Adrenal gland (tissue), 19 donors: ENCODE measurements at places on chromosomes 7 and 10. TPM values are rescaled to one million over a fixed set of nuclear protein-coding genes. Genes with fewer than 3 reads are reported as not detected.

CRHR2 gene
- not detected for total RNA-seq

GIMAP4 gene
- total RNA-seq, result 47.3 TPM

DNA sequence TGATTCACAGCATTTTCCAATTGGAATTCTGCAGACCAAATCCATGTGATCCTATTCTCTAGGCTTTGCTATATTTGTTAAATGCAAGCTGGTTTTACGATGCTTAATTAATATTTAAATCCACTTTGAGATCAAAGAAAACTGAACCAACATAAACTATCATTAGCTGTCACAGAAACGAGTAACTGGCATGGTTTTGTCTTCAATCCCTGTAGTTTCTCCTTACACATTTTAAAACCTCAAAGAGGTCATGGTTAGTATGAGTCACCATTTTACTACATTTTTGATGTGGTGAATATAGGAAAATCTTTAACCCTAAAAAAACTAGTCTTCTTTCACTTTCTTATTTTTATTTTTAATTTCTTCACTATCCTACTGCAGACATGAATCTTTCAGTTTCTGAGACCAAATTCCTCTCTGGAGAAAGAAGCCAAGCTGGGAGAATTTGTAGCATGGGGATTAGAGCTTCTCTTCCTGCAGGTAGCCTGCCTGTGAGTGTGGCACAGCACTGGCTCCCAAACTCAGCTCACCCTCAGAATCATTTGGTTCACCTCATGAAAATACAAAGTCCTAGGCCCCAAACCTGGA is 8.7 kb upstream of the LIPM start:
- DNase-seq, result no peak

GRCh38 chr7:55308186-55308929 is 56.8 kb upstream of the LANCL2 start:
- DNase-seq, result no peak

- DNase-seq, result no peak
These were observed 9.8 kb downstream of the PODXL start for GRCh38 chr7:131546583-131547141.
